ENCODE measurements at places on chromosomes 11 and 22.

DNA sequence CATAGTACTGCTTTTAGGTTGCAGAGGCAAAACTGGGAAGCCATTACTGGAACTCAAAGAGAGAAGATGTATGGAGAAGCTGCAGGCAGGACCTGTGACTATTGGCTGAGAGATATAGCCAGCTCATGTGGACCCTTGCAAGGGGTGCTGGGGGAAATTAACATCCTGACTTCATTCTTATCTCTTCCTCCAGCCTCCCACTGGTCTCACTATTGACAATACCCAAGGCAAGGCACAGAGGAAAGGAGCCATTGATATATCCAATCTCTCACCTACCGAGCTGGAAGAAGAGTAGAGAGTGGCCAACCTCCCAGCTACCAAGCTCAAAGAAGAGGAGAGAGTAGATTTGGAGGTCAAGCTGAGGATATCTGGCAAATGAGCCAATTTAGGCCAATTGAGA, 36.8 kb upstream of the ZBED5 start:
- DNase-seq, result no peak
- H3K27ac ChIP-seq, result no peak overlapping the region
- H3K4me1 ChIP-seq, result no peaks in the 10 kb centered on the region
- peaks cover 4% of the 10 kb centered on the region for H3K36me3 ChIP-seq
- H3K27me3 ChIP-seq, result no peaks in the 10 kb centered on the region
- no peak overlapping the region for H3K4me3 ChIP-seq

DNA sequence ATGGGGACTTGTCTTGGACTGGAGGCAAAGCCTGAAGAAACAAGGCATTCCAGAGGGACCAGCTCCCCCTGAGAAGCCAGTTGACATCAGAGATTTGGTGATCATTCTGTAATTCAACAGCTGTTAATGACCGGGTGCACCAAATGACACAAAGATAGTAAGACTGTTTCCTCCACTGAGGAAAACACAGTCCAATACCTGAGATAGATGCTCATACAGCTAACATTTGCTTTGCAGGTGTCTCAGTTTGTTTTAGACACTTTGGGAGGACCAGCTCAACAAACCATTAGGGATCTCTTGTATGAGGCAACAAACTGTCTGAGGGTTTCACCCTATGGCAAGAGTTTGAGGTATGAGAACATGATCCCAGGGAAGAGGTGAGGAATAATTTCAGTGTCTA, 237.2 kb upstream of the PLET1 start:
- H3K27ac ChIP-seq, result no peak overlapping the region
- no peaks in the 10 kb centered on the region for H3K36me3 ChIP-seq
- peaks cover 15% of the 10 kb centered on the region for H3K27me3 ChIP-seq
- H3K4me1 ChIP-seq, result no peaks in the 10 kb centered on the region

- peaks cover 7% of the 10 kb centered on the region for H3K4me1 ChIP-seq
- peaks cover 3% of the 10 kb centered on the region for H3K36me3 ChIP-seq
- no peak overlapping the region for H3K27ac ChIP-seq
- DNase-seq, result no peak
- H3K4me3 ChIP-seq, result no peak overlapping the region
- H3K27me3 ChIP-seq, result no peaks in the 10 kb centered on the region
Measured at GRCh38 chr22:29325356-29325755, 9.9 kb upstream of the RASL10A start.

- H3K4me1 ChIP-seq, result no peaks in the 10 kb centered on the region
- H3K4me3 ChIP-seq, result no peak overlapping the region
- no peak overlapping the region for H3K27ac ChIP-seq
Measured at GRCh38 chr11:133697603-133698180, 147.6 kb downstream of the SPATA19 start.

- no peak overlapping the region for H3K27ac ChIP-seq
- H3K4me3 ChIP-seq, result no peak overlapping the region
- no peak for DNase-seq
- H3K27me3 ChIP-seq, result peaks cover 47% of the 10 kb centered on the region
- peaks cover 6% of the 10 kb centered on the region for H3K4me1 ChIP-seq
Measured at GRCh38 chr11:33999393-33999792, 52.1 kb upstream of the CAPRIN1 start.

DNA sequence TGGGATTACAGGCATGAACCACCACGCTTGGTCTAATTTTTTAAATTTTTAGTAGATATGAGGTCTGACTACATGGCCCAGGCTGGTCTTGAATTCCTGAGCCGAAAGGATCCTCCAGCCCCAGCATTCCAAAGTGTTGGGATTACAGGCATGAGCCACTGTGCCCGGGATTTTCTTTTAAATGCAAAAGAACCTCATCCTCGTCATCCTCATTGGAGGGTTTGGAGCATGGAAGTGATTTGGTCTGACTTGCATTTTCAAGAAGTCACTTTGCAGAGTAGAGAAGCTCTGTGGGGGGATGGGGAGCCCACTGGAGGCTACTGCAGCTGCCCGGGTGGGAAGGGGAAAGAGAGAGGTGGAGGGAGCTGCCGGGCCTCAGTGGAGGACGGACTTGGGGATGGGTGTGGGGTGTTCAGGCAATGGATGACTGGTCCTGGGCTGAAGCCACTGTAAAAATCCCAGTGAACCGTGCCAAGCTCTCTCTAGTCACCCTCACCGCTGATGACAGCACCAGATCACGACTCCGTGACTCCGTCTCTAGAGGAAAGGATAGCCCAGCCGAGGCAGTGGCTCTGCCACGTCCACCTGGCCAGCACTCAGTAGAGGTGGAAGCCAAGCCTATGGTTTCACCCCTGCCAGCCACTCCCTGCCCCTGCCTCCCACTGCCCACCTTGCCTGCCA, 32.8 kb upstream of the SLC22A12 start:
- no peak overlapping the region for H3K4me3 ChIP-seq
- no peak for DNase-seq
- no peak overlapping the region for H3K27ac ChIP-seq
- no peaks in the 10 kb centered on the region for H3K36me3 ChIP-seq
- no peaks in the 10 kb centered on the region for H3K4me1 ChIP-seq
- peaks cover 22% of the 10 kb centered on the region for H3K27me3 ChIP-seq

DNA sequence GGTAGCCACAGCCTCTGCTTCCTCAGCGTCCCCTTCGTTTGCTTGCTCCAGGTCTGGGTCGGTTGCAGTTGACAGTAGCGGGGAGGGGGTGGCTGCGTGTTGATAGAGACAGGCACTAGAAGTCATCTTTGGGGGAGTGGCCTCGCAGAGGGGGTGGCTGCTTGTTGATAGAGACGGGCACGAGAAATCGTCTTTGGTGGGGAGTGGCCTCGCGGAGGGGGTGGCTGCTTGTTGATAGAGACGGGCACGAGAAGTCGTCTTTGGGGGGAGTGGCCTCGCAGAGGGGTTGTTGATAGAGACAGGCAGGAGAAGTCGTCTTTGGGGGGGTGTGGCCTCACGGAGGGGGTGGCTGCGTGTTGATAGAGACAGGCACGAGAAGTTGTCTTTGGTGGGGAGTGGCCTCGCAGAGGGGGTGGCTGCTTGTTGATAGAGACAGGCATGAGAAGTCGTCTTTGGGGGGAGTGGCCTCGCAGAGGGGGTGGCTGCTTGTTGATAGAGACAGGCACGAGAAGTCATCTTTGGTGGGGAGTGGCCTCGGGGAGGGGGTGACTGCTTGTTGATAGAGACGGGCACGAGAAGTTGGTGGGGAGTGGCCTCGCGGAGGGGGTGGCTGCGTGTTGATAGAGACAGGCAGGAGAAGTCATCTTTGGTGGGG, 328.3 kb downstream of the TBC1D22A start:
- DNase-seq, result peak; percentile 20
- H3K4me3 ChIP-seq, result peak overlapping the region; percentile 83
- H3K27ac ChIP-seq, result peak overlapping the region; percentile 22
- H3K27me3 ChIP-seq, result no peaks in the 10 kb centered on the region
- peaks cover 29% of the 10 kb centered on the region for H3K4me1 ChIP-seq
- peaks cover 2% of the 10 kb centered on the region for H3K36me3 ChIP-seq

- H3K27ac ChIP-seq, result no peak overlapping the region
- H3K4me1 ChIP-seq, result no peaks in the 10 kb centered on the region
- no peaks in the 10 kb centered on the region for H3K36me3 ChIP-seq
Measured at GRCh38 chr11:133007027-133007584, 525.2 kb downstream of the OPCML start.

DNA sequence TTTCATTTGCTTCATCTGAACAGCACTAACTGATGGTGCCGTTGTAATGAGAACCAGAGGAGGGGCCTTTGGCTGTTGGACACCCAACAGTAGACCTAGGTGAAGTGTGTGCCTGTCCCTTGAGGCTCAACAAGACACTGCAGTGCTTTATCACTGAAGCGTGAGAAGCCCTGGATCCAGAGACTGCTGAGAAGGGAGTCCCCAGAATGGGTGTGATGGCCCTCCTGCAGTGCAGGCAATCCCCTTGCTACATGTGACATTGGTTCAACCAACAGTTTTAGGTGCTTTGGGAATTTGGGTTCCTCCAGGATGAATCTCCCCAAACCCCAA, 125.6 kb downstream of the BRD1 start:
- DNase-seq, result no peak
- no peak overlapping the region for H3K27ac ChIP-seq
- H3K4me1 ChIP-seq, result no peaks in the 10 kb centered on the region
- peaks cover 2% of the 10 kb centered on the region for H3K36me3 ChIP-seq

DNA sequence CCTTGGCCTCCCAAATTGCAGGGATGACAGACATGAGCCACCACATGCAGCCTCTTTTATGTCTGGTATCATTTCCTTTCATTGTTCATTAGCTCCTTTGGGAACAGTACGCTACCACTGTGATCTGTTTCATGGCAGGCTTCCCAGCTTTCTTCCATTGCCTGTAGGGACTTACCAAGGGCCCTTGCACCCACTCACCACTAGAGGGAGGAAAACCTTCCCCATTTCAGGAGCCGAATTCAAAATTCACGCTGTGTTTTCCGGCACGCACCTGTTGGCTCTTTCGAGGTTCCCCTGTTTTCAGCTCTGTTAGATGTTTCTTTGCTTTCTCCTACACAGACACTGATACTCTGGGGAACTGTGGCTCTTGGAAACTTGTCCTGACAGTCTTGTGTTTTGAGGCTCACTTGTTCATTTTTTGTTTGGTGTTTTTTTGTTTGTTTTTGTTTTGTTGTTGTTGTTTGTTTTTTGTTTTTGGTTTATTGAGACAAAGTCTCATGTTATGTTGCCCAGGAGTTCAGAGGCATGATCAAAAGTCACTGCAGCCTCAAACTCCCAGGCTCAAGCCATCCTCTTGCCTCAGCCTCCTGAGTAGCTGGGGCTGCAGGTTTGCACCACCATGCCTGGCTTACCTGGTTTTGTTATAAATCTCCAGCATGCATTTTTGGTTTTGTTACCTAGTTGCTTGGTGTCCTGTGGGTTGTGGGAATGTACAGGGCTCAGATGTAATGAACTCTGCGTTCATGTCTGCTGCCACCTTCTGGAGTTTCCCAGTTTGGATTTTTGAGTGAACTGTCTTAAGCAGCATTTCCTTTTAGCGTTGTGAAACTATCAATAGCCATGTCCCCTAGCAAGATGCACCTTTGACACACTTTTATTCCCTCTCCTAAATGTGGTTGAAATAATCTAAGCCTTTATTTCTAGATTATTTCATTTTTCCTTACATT, 2.3 kb downstream of the KRTAP5-11 start:
- peaks cover 4% of the 10 kb centered on the region for H3K36me3 ChIP-seq
- peaks cover 57% of the 10 kb centered on the region for H3K27me3 ChIP-seq
- H3K4me3 ChIP-seq, result no peak overlapping the region
- DNase-seq, result no peak
- H3K4me1 ChIP-seq, result peaks cover 9% of the 10 kb centered on the region

DNA sequence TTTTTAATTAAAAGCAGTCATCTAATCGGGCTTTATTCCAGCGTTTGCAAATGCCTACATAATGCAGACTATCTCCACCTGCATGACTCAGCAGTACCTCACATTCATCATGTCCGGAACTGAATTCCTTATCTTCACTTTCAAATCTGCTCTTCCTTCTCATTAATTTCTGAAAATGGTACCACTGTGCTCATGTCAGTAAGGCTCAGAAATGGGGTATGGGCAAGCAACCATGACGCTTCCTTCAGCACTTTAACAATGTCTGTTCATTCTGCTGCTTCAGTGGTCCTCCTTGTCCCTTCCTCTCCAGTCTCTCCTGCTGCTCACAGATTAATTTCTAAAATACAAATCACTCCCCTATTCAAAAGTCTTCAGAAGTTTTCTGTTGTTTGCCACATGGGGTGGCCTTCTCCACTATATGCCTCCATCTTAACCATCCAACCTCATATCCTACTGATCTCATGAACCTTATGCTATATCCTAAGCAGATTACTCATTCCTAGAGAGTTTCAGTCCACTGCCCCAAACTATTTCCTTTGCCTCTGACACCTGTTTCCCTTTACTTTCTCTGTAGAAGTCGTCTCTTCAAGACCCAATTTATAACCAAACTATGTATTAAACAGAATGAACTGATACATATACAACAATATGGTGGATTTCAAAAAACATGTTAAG, 7.0 kb downstream of the GTF2H1 start:
- H3K27ac ChIP-seq, result peak overlapping the region; percentile 99
- peaks cover 48% of the 10 kb centered on the region for H3K4me1 ChIP-seq
- DNase-seq, result no peak
- H3K27me3 ChIP-seq, result no peaks in the 10 kb centered on the region
- peak overlapping the region; percentile 67 for H3K4me3 ChIP-seq

DNA sequence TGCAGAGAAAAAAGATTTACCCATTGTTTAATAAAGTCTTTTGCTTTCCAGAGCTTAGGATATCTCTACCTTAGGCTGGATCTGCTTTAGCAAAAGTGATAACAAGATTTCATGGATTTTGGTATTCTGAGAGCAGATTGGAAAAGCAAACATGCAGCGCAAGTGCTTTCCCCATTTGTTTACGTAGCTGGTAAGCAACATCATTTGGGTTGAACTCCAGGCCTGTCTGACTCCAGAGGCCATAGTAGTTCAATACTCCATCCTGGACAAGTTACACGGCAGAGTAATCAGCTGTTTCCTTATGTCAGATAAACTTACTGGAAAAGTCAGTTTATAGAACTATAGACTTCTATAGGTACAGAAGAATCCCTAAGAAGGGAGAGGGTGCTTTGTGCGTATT, 40.6 kb upstream of the TNRC6B start:
- DNase-seq, result no peak
- peaks cover 15% of the 10 kb centered on the region for H3K4me1 ChIP-seq
- H3K4me3 ChIP-seq, result peak overlapping the region; percentile 28
- H3K36me3 ChIP-seq, result peaks cover 5% of the 10 kb centered on the region
- peak overlapping the region; percentile 81 for H3K27ac ChIP-seq
- H3K27me3 ChIP-seq, result no peaks in the 10 kb centered on the region

DNA sequence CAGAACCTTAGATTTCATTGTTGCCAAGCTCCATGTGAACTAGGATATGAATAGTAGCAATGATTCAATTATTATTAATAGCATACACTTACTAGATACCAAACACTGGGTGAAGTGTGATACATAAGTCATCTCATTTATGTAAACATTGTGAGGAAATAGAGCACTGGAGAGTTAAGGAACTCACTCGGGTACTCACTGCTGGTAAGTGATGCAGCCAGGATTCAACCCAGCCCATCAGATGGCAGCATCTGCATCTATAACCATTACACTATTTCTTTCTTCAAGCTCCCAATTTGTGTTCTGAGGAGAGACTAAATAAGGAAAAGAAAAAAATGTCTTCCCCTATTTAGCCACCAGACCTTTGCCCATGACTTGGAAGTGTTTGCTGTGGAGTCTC, 10.2 kb upstream of the ALG8 start:
- H3K27ac ChIP-seq, result no peak overlapping the region
- no peak for DNase-seq
- no peaks in the 10 kb centered on the region for H3K36me3 ChIP-seq
- H3K27me3 ChIP-seq, result no peaks in the 10 kb centered on the region
